ENCODE measurements at places on chromosomes 3 and 15.

DNA sequence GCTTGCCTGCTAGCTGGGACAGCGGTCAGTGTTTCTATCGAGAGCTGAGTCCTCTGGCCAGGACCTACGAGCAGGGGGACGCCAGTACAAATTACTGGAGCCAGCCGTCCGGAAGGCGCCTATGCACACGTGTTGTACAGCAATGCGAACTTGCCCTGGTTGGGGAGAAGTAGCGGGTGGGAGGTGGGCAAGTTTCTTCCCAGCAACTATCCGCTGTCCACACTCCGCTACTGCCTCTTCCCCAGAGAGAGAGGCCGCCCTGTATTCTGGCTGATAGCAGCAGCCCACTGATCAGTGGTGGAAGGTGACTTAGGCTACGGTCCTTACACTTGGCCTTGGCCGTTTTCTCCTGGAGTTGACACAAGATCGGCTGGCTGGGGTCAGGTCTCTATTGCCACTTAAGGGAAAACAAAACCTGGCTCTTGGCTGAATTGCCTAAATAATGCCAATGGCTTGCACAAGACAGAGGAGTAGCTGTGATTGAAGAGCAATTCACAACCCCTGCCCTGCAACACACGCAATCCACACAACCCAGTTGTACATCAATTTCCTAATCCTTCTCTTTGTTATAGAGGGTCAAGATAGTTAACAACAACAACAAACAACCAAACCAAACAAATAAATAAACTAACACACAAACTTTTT, 12.8 kb upstream of the SHC4 start:
- DNase-seq, result no peak

DNA sequence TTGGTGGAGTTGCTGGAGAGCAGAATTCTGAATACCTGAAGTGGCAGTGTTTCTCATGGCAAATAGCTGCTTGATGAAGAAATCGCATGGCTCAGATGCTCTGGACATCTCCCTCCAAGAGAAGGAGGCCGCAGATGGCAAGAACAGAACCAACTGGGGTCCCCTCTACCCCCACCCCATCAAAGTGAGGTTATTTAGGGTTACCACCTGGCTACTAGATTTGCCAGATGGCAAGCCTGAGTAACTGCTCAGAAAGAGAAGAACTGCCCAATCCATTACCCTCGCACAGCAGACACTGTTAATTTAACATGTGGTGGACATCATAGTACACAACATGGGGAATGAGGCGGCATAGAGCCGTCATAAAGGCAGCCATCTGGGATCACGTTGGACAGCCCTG, 30.5 kb upstream of the LIPC start:
- no peak for DNase-seq

- DNase-seq, result no peak
These were observed 39.1 kb downstream of the PRTG start for GRCh38 chr15:55703873-55704301.

- DNase-seq, result peak; percentile 85
These were observed 12.8 kb downstream of the IQGAP1 start for GRCh38 chr15:90400759-90401314.

GRCh38 chr3:68876112-68876713, 56.1 kb downstream of the TAFA4 start:
- peak; percentile 30 for DNase-seq

DNA sequence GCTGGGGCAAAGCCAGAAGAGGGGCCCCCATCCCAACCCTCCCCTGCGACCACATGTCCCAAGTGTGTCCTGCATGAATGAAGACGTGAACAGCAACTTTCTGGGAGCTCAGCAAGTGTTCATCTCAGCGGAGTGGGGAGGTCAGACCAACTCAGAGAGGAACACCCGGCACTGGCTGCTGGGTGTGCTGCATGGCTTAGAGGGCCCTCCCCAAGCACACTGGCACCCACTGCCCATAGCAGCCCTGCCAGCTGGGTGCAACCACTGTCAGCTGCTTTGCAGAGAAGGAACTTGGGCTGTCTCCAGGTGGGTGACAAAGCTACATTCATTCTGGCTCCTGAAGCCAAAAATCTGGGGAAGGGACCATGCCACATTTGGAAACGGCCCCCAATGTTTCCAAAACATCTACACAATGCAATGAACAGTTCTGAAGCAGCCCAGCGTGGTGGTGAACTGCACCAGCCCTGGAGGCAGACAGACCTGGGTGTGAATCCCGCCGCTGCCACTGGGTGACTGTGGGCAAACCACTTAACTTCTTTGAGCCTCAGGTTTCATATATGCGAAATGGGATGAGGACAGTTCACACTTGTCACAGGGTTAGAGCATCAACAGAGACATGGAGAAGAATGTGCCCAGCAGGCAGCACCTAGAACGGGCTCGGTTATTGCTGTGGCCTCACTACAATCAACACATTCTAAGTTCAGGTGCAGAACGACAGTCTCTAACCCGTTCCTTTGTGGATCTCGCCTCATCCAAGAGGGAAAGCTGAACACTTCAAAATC, 145.4 kb downstream of the NUP210 start:
- DNase-seq, result no peak

GRCh38 chr3:21067031-21067813, 683.8 kb downstream of the ZNF385D start:
- DNase-seq, result no peak

- DNase-seq, result no peak
These were observed 21.7 kb downstream of the KIF7 start for GRCh38 chr15:89633585-89633984.

DNA sequence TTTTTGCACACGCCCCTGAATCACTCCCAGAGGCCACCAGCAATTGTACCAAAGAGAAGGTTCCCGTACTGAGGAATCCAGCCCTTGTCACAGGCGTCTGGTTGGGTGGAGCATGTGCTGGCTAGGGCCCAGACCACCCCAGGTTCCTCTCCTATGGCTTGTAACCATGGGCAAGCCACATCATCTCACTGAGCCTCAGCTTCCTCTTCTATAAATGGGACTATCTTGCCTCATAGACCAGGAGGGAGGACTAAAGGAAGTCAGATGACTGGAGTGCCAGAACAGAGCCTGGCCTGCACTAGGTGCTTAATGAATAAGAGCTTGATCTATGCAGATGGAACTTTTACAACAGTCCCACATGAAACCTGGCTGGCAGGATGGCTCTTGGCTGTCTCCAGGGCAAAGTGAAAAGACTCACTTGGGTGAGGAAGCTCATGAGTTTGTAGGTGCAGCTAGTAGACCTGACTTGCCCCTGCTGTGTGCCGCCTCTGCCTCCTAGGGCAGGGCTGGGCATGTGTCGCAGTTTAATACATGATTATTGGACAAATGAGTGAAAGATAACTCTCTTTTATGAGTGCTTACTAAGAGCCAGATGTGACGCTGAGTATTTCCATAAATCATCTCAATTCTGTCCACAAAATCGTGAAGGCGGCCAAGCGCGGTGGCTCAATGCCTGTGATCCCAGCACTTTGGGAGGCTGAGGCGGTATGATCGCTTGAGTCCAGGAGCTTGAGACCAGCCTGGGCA, 29.3 kb downstream of the CTSH start:
- no peak for DNase-seq

GRCh38 chr15:76336254-76337058, at the start of gene ISL2:
Gene ISL2 (plus strand): TSS chr15:76336773. CDS start chr15:76336884, 111 bp downstream.
- no peak for DNase-seq

GRCh38 chr3:22952860-22953259, 250.3 kb upstream of the UBE2E2 start:
- DNase-seq, result no peak

DNA sequence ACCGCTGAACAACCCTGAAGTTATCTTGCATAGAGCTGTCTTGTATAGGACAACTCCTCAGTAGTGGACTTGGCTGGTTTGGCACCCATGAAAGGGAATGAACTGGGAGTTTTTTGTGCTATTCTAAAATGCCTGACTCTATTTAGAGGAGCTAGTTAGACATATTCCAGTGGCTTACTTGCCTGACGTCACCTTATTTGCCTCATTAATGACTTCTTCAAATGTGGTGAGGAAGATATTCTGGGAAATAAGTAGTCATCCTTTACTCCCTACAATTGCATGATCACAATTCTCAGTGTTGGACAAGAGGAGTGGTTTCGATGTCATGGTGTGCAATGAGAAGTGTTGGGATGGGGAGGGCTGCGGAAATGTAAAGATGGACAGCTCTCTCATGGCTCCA, 509.2 kb upstream of the MDFIC2 start:
- no peak for DNase-seq

DNA sequence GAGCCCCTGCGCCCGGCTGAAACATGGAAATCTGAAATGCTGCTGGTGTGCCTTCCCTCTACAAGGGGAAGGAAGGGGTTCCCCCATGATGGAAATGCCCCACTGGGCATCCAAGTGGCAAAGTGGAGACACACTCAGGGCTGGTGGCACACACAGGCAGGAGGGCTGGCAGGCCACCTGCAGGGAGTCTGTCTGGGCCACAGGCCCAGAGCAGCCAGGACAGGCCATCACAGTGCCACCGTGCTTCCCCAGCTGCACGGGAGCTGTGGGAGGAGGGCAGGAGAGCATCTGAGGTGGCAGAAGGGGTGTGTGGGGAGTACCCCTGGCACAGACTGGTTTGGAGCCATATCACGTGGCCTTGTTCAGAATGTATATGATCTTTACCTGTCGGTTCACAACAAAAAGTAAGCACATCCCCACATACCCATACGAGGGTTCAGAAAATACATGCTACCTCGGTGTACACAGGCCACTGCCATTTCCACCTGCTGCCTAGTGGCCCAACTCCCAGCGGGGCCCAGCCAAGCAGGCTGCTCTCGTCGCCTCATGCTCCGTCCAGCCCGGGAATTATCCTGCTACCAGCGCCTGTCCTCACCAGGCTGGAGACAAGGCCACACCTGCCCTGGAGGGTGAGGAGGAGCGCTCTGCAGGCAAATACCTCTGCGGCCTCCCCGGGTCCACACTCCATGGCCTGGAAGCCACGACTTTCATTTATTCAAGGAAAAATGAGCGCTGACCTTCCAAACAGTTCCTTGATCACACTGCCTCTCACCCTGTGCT, 22.6 kb upstream of the DUSP7 start:
- no peak for DNase-seq

- no peak for DNase-seq
These were observed 728.1 kb upstream of the GRM7 start for GRCh38 chr3:6132684-6133432.

GRCh38 chr3:11168881-11169805, 14.8 kb downstream of the HRH1 start:
- no peak for DNase-seq

GRCh38 chr3:185200639-185201038, 47.8 kb upstream of the C3orf70 start:
- no peak for DNase-seq

DNA sequence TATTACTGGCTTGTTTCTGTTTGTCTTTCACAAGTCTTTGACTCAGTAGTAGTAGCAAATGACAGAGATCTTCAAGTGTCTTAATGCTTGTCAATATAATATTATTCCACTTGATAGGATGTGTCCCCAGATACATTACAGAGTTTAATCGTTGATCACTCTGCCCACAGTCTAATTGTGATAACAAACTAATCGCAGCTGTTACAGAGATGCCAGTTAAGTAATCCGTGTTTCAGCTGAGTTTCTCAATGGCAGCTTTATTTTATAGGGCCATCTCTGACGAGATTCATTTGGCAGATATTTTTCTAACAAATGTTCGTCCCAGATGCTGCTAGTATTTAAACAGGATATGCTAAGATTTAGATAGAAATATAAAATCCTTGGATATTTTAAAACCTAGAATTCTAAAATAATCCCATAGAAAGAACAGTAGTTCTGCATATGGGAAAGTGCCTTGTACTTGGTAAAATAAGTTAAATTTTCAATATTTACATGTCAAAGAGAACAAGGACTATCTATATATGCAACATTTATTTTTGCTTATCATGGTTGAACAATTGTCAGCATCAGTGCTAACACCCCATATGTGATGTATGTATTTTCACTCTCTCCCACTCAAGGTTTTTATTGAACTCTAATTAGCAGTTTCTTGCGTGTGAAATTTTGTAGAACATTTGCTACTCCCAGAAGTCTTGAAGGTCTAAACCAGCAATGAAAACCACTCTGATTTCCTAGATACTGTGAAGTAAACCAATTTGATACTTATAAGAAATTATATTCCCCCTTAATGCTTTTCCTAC, 185.5 kb downstream of the MBNL1 start:
- no peak for DNase-seq

DNA sequence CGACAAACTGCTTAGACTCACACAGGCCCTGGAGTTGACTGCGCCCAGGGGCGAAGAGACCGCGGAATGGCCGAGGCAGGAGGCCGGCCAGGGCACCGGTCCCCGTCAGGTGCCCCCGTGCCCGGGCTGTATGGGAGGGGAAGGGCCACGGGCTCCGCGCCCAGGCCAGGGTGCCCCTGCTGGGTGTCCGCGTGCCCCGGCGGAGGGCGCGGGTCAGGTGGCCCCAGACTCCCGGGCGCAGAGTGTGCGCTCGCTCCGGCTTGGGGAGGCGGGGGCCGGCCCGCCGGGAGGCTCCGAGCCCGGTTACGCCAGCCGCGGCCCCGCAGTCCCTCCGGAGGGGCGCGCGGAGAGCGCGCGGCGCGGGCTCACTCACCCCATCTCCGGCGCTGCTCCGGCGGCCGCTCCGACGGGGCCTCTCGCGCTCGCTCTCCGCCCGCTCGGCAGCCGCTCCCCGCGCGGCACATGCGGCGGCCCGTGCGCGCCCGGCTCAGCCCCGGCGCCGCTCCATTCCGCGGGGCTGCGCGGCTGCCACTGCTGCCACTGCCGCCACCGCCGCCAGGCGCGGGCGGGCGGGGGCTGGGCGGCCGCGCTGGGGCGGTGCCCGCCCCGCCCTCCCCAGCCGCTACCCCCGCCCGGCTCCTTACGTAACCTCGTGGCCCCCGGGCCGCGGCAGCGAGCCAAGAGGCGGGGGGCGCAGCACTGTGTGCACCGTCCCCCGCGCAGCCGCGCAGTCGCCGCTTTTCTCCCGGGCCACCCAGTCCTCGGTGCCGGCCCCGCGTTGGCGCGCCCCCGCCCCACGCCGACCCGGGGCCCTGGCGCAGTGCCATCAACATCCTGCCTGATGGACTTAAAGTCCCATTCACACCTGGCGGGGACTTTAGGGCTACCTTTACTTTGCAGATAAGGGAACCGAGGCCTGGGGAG, at the start of gene HOMER2:
Gene HOMER2, minus strand, starts transcription at position 563 of the 924 bp plus-strand sequence. Its CDS starts 185 bp downstream, at position 378.
- no peak for DNase-seq

DNA sequence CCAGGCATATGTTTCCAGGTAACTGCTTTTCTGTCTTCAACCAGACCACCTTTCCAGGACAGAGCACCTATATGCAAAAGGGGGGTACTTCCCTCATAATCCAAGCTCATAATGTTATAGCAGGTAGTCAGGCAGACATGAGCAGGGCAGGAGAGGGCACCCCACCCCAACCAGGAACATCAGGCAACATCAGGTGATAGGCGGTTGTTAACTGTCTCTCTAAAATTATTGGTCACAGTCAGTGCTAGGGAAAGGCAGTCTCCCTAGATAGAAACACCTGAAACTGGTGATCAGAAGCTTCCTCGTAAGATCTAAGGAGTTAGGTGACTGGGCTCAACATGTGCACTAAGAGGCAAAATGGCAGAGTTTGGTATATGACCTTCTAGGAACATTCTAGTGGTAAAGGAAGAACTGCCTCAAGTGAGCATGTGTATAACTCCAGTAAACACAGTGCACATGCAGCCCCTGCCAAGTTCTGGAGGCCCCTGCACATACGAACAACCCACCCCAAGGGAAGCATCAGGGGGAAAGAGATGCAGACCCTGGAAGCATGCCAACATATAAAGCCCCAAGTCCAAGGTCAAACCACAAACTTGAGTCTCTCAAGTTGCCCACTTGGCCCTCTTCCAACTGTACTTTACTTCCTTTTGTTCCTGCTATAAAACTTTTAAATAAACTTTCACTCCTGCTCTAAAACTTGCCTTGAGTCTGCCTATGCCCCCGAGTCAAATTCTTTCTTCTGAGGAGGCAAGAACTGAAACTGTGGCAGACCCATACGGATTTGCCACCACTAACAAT, 270.9 kb downstream of the ULK4 start:
- DNase-seq, result no peak

Data from NCI-H2029 treated with DMSO at 0.1 percent for 48 hours (cell line).